ENCODE measurements at places on chromosomes 2 and 18.

GRCh38 chr2:182625814-182626213 lies 90.2 kb upstream of the DNAJC10 start:
- DNase-seq = no peak

GRCh38 chr2:239496700-239497099 lies 95.9 kb upstream of the HDAC4 start:
- no peak for DNase-seq

DNA sequence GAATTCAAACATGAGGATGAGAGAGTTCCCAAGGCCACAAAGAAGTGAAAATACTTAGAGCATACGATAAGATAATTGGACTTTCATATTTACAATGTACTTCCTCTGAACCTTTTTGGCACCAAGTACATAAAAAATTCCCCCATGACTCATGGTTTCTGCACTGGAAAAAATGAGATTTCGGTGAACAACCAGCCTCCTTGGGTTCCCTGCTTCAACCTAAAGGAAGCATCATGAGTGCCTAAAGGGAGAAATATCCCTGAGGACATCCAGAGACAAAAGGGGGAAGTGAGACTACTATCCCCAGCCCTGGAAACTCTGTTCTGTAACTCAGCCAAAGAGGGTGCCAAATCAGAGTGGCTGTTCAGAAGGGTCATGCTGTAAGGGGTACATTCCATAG lies 562.7 kb upstream of the SLC39A10 start:
- DNase-seq = no peak

DNA sequence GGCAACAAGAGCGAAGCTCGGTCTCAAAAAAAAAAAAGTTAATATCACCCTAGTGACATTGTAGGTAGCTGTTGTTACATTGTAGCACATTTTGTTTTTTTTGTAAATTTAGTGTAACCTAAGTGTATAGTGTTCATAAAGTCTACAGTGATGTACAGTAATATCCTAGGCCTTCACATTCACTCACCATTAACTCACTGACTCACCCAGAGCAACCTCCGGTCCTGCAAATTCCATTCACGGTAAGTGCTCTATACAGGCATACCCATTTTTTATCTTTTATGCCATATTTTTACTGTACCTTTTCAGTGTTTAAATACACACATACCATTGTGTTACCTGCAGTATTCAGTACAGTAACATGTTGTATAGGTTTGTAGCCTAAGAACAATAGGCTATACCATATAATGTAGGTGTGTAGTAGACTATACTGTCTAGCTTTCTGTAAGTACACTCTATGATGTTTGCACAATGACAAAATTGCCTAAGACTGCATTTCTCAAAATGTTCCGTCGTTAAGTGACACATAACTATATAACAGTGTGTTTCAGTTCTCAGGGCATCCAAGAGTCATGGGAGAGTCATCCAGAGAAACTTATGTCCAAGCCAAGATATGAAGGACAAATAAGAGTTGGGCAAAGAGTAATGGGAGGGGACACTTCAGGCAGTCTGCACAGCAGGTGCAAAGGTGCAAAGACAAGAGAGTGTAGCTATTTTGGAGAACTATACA lies 68.4 kb downstream of the TANK start:
- DNase-seq = no peak

DNA sequence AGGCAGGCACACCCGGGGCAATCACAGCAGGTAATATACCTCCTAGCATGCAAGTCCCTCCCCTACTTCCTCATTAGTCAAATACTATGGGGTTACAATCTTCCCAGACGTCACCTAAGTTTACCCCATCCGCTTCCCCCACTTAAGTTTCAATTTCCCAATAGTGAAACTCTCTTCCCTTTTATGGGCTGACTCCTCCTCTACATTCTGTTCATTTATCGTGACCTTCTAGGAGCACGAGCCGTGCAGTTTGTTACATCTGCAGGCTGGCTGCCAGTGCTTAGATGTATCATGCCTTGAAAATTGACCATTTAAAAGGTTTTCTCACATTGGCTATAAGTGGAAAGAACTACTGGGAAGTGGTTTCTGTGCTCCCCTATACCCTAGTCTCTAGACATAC lies 1357.8 kb upstream of the CRIM1 start:
- DNase-seq = no peak

DNA sequence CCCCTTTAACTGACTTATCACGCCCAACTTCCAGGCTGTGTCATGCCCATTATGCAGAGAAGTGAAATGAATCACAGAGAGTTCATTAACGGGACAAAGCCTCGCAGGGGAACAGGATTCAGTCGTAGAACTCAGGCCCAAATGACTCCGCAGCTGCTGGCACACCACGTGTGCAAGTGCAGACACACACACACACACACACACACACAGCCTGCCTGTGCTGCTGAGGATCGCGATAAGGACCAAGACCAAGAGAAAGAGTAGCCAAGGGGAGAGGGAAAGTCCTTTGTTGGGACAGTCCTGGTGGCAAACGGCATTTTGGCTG lies 90.0 kb upstream of the TAF1B start:
- no peak for DNase-seq

DNA sequence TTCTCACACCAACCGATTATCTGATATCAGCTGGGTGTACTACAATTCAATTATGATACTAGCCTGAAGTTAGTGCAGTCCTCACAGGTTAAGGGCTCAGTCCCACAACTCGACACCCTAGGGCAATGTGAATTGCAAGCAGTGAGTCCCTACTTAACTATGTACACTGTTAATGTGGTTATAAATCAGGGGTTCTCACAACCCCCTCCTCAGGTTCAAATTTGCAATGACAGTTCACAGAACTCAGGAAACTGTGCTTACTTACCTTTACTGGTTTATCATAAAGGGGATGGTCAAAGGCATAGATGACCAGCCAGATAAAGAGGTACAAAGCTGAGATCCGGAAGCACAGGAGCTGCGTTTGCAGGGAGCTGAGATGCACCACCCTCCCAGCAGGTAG lies 1379.1 kb upstream of the CDH2 start:
- no peak for DNase-seq

GRCh38 chr2:107036293-107036692 lies 150.3 kb upstream of the ST6GAL2 start:
- no peak for DNase-seq

GRCh38 chr2:233079953-233080835 lies 20.1 kb downstream of the INPP5D start:
- no peak for DNase-seq

DNA sequence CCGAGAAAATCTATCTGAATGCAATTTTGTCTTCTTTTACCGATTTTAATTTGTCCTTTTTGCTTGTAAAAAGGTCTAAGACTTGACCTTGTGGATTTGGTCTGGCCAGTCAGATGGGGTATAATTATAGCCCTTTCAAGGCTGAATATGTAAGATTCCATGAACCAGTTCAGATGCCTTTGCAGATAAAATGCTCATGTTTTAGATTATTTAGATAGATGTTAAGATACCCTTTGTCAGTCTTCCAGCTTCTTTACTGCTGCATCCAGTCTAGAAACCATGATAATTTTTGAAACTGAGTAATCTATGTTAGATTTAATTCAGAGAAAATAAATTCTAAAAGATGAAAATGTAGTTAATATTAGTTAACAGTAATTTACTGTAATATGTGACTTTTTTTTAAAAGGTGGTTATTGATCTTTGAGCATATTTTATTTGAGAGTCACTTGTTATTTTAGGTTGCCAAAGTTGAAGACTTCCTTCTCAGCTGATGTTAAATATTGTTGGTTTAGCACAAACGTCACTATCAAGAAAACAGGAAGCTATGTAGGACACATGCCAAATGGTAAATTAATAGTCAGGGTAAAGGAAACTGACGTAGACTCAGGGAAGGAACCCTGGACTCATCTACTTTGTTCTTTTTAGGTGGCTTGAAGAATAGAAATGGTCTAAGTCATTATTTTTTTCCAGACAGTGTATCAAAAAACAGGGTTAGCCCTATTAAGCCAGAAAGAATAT lies 29.8 kb downstream of the BABAM2 start:
- DNase-seq = no peak

DNA sequence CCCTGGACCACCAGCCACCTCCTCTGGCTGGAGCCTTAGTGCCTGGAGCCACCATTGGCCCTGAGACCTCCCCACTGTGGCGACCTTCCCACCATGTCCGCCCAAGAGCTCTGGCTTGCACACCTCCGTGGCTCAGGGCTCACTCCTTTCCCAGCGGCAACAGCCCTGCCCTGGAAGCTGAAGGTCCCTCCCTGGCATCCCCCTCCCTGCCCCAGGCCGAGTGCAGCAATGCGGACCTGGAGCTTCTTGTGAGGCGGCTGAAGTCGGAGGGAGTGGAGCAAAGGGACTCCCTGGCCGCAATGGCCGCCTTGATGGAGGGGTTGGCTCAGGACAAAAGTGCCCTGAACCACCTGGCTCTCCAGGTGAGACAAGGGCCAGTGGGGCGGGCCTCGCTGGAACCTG lies 28.6 kb downstream of the CROCC2 start:
- no peak for DNase-seq

DNA sequence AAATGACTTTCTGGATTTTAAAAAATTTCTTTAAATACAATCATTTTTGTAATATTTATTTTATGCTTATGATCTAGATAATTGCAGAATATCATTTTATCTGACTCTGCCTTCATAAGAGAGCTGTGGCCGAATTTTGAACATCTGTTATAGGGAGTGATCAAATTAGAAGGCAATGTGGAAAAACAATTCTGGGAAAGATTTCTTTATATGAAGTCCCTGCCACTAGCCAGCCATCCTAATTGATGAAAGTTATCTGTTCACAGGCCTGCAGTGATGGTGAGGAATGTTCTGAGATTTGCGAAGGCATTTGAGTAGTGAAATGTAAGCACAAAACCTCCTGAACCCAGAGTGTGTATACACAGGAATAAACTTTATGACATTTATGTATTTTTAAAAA lies 79.5 kb downstream of the ITGA4 start:
- no peak for DNase-seq

- DNase-seq = no peak
These were observed 51.2 kb upstream of the NOSTRIN start for GRCh38 chr2:168751104-168751740.

- DNase-seq = no peak
These were observed 38.7 kb downstream of the SDC1 start for GRCh38 chr2:20186078-20186854.

DNA sequence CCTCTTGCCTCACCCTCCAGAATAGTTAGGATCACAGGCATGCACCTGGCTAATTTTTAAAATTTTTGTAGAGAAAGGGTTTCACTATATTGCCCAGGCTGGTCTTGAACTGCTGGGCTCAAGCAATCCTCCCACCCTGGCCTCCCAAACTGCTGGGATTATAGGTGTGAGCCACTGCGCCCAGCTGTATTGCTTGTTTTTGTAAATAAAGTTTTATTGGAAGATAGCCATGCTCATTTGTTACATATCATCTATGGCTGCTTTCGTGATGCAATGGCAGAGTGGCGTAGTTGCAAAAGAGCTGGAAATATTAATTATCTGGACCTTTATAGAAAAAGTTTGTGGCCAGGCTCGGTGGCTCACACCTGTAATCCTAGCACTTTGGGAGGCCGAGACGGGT lies 109.4 kb upstream of the SPRED2 start:
- no peak for DNase-seq

DNA sequence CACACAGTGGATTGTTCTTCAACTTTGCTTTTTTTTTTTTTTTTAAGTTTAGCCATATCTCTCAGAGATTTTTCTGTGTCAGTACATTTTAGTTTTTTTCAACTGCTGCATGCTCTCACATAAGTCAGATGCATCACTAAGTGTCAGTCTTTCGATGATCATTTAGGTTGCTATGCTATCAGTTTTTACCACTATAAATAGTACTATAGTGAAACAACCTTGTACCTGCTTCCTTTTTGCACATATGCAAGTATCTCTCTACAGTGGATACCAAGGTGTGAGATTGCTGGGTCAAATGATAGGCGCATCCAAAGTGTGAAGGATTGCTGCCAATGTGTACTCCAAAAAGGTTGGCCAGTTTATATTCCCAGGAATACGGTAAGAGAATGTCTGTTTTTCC lies 33.5 kb upstream of the MAP4K3 start:
- no peak for DNase-seq

DNA sequence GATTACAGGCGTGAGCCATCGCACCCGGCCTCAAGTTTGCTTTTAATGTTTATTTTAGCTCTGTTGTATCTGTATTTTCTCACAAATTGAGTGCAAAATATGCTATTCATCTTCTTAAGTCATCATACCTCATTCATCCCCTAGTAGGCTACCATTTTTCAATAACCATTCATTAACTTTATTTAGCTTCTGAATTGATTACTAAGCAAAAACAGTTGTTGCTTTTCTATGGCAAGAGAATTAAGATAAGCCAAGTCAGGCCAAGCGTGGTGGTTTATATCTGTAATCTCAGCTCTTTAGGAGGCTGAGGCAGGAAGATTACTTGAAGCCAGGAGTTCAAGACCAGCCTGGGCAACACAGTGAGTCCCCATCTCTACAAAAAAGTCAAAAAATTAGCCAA lies 63.3 kb upstream of the CERS6 start:
- no peak for DNase-seq

DNA sequence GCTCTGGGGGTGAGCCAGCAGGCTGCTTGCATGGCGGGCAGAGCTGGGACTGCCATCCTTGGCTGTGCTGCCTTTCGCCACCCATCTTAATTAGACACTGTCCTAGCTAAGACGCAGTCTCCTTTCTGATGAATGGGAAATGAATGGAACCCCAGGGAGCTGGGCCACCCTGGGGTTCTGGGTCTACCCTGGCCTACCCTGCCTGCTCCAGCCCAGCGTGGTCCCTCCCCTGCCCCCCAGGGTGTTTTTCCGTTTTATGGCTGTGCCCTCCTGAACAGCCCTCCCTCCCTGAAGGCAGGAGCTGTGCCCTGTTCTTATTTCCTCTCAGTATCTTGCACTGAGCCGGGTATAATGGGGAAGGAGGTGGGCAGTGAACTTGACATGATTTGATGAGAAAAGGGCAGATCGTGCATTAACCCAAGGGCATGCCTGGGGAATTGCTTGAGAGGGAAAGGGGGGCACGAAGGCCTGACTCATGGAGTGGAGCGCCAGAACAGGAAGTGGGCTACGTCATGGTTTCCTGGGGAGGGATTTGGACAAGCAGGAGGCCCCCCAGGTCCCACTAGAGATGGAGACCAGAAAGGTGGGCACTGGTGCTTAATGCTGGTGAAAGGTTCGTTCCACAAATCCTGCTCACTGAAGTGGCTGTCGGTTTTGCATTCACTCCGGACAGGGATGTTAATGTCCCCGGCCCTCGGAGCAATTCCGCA lies 165.0 kb downstream of the KLHL29 start:
- DNase-seq = no peak

DNA sequence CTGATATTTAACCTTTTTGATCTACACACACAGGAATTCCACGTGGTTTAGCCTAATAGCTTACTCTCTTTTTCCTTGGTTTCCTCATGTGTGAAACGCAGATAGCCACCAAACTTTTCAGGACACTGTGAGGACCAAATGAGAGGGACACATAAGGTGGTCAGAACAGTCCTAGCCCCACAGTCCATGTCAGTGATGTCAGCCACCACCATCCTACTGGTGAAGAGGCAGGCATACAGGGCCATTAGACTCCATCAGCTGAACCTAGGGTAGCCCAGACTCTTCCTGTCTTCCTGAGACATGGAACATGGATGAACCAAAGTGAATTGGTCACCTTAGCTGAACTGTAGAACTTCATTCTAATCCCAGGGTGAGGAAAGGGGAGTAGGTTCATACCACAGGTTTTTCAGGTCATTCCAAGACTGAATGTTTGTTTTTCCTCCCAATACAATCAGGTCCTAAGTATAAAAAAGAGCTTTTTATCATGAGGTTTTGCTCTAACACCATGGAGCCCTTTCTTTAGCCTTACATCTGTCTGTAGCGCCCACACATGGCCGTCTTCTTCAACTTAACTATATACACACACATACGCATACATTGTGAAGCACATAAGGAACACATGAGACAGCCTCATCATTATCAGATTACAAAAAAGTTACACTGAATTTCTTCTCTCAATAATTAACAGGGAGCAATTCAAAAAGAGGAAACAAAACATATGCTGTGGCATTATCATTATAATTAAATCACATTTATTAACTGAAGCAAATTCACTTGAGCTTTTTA lies 18.5 kb upstream of the NFE2L2 start:
- DNase-seq = no peak

Measured in stimulated activated CD4-positive, alpha-beta T cell treated with anti-CD3 and anti-CD28 coated beads, Interleukin-1b, Interleukin-23, amount 100 ng/mL, for 1 hour (primary cell).